NCI-H226 (cell line): ENCODE measurements at places on chromosomes 3 and 15.

DNA sequence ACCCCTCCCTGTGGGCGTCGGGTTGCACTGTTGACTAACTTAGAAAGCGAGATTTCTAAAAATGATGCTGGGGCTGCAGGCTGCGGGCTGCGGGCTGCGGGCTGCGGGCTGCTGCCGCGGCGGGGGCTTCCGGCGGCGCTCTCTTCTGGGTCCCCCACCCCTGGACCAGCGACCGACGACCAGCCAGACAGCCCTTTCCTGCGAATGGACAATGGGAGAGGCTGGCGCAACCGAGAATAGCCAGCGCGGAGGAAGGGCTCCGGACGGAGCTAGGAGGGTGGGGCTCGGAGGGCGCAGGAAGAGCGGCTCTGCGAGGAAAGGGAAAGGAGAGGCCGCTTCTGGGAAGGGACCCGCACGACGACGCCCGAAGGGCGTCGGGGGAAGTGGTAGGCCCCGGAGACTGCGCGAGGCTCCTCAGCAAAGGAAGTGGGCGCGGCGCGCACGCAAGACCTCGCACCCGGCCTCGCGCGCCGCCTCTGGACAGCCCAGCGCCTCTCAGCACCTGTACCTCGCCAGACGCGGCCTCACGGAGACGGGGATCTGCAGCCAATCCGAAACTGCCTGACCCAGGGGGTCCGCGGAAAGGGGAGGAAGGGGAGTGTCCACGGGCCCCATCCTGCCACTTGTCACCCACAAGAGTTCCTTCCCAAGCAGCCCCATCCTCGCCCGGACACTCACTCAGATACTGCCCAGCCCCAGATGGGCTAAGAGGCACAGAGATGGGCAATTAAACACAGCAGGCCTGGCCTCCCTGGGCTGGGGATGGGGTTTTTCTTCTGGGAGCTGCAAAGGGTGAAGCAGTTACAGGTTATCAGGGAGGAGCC is 70.7 kb downstream of the SLC12A8 start:
- DNase-seq, result no peak

DNA sequence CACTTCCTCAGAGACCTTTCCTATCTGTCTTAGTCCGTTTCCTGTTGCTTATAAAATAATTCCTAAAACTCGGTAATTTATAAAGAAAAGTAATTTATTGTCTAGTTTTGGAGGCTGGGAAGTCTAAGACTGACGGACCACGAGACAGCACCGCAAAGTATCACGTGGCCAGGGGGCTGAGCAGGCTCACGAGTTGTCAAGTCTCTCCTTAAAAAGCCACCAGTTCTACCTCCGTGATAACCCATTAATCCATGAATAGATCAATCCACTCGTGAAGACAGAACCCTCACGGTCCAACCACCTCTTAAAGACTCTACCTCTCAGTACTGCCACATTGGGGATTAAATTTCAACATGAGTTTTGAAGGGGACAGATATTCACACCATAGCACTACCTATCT is 821 bp downstream of the LINS1 start:
- no peak for DNase-seq

GRCh38 chr3:14823393-14823792 is 4.6 kb downstream of the FGD5 start:
- DNase-seq, result no peak

GRCh38 chr3:67976663-67977062 is 322.3 kb upstream of the SUCLG2 start:
- DNase-seq, result peak; percentile 36

GRCh38 chr3:141410846-141411245 is 42.5 kb downstream of the ZBTB38 start:
- DNase-seq, result no peak

- no peak for DNase-seq
Measured at GRCh38 chr15:78370013-78370412, 29.9 kb downstream of the CRABP1 start.

DNA sequence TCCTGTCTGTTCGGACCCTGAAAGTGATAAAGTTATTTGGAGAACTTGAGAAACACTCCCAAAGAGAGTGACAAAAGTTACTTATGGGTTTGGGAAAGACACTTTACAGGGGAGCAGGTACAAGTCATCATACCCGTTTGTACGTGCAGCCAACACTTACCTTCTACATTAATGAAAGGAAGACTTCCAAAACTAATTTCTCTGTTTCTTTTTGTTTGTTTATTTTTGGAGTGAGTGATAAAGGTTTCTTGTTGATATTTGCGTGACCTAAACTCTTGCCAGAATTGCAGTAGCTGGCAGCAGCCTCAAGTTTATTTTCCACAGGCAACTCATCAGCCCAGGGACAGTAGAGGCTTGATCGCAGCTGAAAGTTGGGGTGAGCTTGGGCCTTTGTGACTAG is 8.4 kb downstream of the ABHD2 start:
- DNase-seq, result no peak

DNA sequence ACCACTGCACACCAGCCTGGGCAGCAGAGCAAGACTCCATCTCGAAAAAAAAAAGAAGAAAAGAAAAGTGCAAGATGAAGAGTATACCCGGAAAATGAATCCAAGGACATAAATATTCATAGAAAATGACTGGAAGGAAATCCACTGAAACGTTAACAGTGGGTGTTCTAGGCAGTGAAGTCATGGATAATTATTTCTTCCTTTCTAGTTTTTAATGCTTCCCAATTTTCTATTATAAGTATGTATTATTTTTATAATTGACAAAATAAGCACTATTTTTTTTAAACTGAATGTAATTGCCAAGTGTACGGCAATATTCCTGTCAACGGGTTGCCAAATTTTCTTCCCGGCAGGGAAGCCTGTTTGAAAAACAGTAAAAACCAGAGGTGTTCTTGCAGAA is 37.4 kb upstream of the MGLL start:
- no peak for DNase-seq

GRCh38 chr3:25592510-25592968 is 72.2 kb downstream of the TOP2B start:
- peak; percentile 61 for DNase-seq

GRCh38 chr3:75126556-75126955 is 512.1 kb upstream of the CNTN3 start:
- no peak for DNase-seq

DNA sequence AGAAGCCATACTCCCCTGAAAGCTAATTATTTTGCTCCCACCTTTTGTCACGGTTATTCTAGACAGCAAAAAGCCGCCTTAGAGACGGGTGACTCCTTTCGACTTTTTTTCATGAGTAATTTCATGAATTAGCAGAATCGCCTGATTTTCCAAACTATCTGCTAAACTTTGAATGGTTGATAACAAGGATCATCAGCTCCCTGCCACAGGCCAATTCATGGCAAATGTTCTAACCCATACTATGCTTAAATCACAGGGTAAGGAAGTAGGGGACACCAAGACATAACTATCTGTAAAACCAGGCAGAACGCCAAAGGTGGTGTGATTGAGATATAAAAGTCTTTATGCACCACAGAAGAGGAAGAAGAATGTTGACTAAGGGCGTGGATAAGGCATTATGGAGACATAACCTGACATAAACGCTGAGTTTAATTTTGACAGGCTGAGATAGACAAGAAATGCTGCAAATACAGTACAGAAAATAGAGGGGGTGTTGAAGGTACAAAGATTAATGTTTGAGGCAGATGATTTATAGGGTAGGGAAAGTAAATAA is 891 bp upstream of the DMXL2 start:
- DNase-seq, result peak; percentile 55

GRCh38 chr3:8745619-8746370 is 12.2 kb downstream of the CAV3 start:
- no peak for DNase-seq

DNA sequence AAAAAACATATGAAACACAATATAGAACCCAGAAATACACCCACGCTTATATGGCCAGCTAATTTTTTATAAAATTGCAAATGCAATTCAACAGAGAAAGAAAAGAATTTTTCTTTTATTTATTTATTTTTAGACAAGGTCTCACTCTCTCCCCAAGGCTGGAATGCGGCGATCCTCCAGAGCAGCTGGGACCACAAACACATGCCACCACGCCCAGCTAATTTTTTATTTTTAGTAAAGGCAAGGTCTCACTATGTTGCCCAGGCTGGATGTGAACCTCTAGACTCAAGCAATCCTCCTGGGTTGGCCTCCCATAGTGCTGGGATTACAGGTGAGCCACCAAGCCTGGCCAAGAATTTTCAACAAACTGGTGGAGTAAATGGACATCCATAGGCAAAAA is 117.9 kb downstream of the SCAPER start:
- no peak for DNase-seq

DNA sequence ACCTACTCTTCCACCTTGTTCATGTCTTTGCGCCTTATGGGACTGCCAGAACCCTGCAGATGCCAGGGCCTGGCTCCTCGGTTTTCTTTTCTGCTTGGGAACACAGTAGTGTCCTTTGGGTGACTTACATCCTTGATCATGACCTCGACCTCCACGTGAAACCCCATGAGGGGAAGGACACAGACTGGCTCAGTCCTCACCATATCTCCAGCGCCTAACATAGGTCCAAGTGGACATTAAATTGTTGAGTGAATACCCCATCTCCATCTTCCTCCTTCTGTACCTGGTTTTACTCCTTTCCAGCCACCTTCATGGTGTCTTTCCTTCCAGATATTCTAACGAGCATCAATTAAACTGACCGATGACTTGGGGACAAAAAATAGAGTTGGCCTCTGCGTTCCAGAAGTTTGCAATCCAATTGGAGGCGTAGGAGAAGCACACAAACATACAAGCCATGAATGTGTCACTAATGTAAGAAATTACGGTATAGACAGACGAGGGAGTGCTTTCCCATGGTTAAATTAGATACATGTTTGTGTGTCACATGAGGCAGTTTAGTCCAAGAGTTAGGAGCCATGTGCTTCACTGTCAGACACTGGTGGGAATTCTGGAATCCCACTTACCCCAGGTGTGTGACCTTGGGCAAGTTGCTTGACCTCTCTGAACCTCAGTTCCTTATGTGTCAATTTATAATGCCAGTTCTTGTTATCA is 907 bp upstream of the HERC1 start:
- no peak for DNase-seq

- no peak for DNase-seq
Measured at GRCh38 chr3:30951826-30952225, 57.4 kb upstream of the GADL1 start.

- DNase-seq, result no peak
Measured at GRCh38 chr3:29746163-29746760, 465.4 kb downstream of the RBMS3 start.
